ENCODE measurements at places on chromosomes 2 and 18.

GRCh38 chr2:183248866-183249567 is 124.8 kb downstream of the NUP35 start:
- no peak for DNase-seq

- no peak for DNase-seq
Measured at GRCh38 chr18:77551055-77551454, 301.4 kb downstream of the GALR1 start.

- no peak for DNase-seq
Measured at GRCh38 chr2:10475811-10476660, 27.9 kb upstream of the ODC1 start.

GRCh38 chr2:42281416-42282081 is 79.5 kb downstream of the COX7A2L start:
- no peak for DNase-seq

DNA sequence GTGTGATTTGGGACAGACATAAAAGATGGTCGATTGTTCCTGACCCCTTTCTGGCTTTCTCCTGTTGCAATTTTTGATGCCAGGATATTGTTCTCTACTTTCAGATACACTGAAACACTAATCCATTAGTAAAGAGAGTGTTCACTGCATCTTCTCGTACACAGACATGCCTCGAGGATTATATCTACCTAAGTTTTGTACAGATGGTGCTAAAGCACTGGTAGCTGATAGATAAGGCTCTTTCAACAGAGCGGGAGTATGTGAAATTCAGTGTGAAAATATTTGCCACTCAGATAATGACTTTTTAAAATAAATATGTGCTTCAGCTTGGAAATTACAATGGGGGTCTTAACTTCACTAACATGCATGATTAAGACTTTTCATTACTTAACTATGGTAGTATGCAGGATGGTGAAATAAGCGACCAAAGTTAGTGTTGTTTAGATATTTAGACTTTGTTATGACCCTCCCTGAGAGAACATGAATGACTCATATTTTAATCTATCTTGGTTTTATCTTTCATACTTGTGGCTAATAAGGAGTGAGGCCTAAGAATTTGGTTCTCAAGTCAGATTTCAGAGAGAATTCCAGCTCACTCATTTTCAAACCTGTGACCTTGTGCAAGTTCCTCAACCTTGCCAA is 474.9 kb downstream of the NRXN1 start:
- DNase-seq, result no peak

DNA sequence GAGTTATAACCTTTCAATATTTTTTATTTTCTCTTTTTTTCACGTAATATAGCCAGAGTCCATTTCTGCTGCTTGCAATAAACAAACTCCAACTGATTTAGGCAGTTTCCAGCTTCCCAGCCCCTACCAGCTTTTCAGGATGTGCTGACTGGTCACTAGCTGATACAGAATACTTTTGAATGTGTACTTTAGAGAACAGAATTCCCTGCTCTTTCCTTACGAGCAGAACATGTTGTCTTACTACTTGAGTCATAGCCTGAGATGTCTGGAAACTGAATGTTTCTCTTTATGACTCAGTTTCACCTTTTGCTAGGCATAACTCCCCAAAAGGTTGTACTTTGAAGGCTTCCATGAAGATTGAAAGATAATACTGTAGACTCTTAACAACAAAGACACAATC is 44.5 kb upstream of the KCNE4 start:
- DNase-seq, result no peak

GRCh38 chr2:69514406-69514805 is 77.2 kb upstream of the NFU1 start:
- no peak for DNase-seq

DNA sequence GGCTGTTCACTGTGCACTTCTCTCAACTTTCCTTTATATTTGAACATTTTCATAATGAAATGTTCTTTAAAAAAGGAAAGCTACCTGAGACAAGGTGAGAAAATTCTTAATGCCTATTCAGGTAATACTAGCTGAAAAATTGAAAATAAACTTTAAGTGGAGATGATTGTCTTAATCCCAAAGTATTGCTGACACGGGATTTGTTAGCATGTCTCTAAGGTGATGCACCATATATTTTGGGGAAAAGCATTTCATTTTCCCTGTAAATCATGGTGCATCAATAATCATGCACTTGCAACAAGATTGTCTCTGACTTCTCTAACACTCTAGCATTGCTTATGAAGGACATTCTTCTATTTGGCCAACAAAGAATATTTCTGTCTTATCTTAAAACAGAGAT is 848.0 kb downstream of the DPP10 start:
- no peak for DNase-seq

DNA sequence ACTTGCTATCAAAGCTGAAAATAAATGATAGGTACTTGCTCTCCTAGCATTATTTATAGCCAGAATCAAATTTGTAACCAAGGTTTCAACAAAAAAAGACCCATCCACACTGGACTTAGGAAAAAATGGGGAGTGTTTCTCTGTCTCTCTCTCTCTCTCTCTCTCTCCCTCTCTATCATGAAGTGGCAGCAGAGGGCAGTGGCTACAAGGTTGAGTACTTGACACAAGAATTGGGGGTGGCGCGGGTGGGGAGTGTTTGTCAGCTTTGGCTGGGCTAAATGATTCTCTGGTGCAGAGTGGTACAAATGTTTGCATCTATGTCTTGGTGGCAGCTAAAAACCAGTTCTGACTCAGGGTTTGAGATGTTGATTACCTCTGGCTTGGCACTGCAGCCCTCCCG is 85.0 kb downstream of the RBM43 start:
- no peak for DNase-seq

DNA sequence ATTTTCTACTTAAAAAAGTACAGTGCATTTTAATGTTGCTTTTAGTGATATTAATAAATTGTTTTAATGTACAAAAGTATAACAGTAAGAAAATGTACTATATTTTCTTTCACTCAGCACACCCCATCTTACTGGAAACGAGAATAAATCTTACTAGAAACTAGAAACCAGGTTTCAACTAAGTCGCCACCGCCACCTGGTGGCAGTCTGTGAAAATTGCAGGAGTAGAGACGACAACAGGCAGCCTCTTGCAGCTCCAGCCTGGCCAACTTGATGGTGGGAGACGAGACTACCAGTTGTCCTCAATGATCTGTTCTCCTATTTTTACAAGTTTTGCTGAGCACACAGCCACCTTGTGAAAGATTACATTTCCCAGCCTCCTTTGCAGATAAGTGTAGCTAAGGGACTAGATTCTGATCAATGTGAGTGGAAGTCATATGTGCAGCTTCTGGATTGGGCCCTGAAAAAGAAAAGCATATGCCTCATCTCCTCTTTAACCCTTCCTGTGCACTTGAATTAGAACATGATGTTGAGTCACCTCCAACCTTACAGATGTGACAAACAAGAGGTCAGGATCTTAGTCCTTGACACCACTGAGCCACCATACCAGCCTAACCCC is 8.7 kb downstream of the OTOF start:
- peak; percentile 74 for DNase-seq

DNA sequence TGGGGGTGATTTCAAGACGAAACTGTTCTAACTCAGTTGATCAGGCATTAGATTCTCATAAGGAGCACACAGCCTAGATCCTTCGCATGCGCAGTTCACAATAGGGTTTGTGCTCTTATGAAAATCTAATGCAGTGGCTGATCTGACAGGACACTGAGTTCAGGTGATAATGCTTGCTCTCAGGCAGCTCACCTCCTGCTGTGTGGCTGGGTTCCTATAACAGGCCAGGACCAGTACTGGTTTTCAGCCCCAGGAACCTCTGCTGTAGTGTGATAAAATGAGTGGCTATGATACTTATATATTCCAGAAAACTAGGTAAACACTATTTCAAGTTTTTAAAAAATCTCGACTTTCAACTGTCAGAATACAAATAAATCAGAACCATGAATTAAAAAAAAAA is 271.4 kb downstream of the GALNT13 start:
- no peak for DNase-seq

GRCh38 chr2:205954707-205955106 is 131.3 kb downstream of the INO80D start:
- DNase-seq, result no peak

GRCh38 chr2:176138526-176138922 is 9.0 kb downstream of the HOXD8 start:
- DNase-seq, result no peak

GRCh38 chr2:97706112-97706511 is 7.3 kb upstream of the ZAP70 start:
- DNase-seq, result no peak

GRCh38 chr18:21704603-21705364 is at the start of gene ABHD3:
ABHD3 (minus strand) TSS chr18:21704774; CDS start chr18:21704665, 109 bp downstream.
- peak; percentile 89 for DNase-seq

DNA sequence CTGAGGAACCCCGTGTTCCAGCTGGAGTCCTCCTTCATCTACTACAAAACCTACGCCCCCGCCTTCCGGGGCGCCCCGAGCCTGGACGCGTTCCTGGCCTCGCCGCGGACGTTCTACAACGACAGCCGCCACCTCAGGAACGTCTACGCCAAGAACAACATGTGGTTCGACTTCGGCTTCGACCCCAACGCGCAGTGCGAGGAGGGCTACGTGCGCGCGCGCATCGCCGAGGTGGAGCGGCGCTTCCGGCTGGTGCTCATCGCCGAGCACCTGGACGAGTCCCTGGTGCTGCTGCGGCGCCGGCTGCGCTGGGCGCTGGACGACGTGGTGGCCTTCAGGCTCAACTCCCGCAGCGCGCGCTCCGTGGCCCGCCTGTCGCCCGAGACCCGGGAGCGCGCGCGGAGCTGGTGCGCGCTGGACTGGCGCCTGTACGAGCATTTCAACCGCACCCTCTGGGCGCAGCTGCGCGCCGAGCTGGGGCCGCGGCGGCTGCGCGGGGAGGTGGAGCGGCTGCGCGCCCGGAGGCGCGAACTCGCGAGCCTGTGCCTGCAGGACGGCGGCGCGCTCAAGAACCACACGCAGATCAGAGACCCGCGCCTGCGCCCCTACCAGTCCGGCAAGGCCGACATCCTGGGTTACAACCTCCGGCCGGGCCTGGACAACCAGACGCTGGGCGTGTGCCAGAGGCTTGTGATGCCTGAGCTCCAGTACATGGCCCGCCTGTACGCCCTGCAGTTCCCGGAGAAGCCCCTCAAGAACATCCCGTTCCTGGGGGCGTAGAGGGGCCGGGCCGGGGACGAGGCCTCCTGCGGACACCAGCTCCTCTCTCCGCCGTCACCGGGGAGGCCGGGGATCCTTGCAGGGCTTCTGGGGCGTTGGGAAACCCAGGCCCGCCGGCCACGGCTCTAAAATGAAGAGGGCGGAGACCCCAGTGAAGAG is 5.3 kb upstream of the NEU4 start:
- DNase-seq, result peak; percentile 36

DNA sequence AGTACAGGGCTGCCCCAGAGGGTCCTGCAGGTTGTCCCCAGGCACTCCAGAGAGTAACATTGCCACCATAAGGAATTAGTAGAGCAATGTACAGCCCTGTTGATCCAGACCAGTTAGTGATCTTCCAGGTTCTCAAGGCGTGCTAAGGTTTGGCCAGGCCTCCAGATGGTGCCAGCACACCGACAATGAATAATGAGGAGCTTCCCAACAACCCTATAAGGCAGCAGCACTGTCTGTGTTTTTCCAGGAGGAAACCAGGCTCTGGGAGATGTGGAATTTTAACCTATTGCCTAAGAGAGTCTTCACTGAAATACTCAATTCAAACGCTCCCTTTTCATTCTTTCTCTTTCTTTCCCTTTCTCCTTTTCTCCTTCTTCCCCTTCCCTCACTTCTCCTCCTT is 122.1 kb downstream of the MGAT5 start:
- DNase-seq, result no peak

- no peak for DNase-seq
Measured at GRCh38 chr2:241048149-241048948, 49.9 kb downstream of the SNED1 start.

DNA sequence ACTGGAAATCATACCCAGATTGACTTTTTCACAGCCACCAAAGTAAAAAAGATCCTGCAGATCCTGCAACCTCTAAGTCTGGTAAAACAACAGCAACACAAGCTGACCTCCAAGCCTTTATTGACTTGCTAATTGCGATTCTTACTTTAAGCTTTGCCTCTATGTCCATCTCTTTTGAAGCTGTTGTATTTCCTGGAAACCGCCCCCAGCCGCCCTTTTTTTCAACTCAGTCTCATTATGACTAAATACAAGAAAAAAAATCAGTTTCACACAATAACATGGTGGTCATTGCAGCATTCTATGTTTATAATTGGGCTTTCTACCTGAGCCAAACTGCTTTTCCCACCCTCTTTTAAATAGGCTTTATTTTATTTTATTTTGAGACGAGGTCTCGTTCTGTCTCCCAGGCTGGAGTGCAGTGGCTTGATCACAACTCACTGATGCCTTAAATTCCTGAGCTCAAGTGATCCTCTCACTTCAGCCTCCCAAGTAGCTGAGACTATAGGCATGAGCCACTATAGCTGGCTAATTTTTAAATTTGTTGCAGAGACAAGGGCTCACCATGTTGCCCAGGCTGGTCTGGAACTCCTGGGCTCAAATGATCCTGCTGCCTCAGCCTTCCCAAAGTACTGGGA is 76.2 kb downstream of the MOGAT1 start:
- peak; percentile 17 for DNase-seq

DNA sequence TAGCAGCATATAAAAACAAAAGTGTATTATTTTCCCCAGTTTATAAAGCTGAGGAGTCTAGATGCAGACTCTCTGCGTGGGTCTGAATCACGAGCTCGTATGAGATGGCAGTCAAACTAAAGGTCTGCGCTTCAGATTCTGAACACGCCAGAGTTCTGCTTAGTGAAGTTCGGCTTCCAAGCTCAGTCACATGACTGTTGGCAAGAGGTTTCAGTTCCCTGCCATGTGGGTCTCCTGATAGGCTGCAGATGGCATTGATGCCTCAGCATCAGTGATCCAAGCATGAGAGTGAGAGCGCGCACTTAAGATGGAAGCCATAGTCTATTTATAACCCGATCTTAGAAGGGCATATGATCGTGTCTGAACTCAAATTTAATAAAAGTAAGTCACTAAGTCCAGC is 242.8 kb upstream of the DOK6 start:
- DNase-seq, result no peak

GRCh38 chr2:104786821-104787220 is 67.1 kb upstream of the POU3F3 start:
- DNase-seq, result no peak

DNA sequence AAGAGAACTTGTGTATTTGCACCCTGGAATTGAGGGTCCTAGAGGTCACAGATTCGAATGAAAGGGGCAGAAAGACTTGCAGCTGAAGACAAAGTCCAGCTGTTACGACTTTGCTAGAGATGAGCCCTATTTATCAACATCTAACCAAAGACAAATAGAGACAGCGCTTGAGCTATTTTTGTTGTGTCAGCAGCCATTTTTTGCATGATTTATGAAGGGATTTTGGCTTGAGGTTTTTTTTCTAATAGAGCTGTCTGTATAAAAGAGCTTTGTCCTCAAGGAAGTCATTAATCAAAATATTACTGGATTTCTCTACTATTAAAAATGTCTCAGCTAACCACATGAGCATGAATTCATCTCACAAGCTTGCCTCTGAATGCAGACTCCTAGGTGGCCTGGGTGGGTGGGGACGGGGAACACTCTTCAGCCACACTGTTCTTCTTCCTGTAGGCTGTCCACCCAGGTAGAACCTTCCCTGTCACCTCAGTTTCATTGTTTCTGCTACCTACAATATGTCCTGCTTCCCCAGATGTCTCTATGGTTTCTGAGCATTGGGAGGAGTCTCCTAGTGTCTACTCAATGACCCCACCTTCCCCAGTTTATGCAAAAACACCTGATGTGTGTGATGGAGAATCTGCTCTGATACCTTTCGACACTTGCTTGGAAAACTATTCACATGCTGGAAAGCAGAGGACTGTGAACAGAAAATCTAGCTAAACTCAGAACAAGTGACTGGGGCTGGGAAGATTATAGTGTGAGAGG is 7.2 kb upstream of the CD226 start:
- no peak for DNase-seq

Measured in stimulated activated CD4-positive, alpha-beta T cell treated with anti-CD3 and anti-CD28 coated beads, Interleukin-1b, Interleukin-23, amount 100 ng/mL, for 48 hours (primary cell).